ENCODE measurements at places on chromosomes 6 and 20.
A peak's percentile ranks its signal among the peaks of the same experiment; 100 is the strongest.

- DNase-seq = no peak
These were observed 289.9 kb downstream of the KIF16B start for GRCh38 chr20:16283307-16283706.

GRCh38 chr6:3117912-3118352, 579 bp upstream of the BPHL start:
- DNase-seq = no peak

DNA sequence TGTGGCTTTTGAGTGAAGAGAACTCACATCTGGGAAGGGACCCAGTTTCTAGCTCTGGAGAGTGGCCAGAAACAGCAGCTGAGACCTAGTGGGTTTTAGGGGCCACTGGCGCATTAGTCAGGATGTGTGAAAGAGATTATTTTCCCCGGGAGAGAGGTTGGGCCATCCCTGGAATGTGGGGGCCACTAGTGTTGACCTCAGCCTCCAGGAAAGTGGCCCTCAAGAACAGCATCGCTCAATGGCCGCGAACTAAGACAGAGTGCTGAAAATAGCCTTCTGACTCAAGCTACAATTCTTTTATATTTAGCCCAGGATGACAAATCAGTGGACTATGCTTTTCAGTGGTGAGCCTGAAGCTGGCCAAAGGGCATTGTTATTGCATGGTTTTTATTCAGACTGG, 210.4 kb upstream of the RNF24 start:
- no peak for DNase-seq

DNA sequence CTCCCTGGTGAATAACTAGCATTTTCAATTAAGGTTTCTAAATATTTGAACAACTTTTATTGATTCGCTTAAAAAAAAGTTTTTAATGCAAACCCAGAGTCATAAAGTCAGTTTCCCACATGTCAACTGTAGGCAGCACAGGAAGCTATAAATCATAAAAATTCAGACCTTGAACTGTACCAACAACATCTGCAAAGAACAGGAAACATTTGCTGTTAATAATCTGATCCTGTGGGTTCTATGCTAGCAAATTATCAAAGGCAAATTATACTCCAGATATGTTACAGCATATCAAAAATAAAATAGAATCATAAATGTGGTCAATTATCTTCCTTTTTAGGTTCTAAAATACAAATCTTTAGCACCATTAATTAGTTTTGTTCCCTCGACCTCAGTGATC, 16.6 kb upstream of the MAP7 start:
- DNase-seq = peak; percentile 87

DNA sequence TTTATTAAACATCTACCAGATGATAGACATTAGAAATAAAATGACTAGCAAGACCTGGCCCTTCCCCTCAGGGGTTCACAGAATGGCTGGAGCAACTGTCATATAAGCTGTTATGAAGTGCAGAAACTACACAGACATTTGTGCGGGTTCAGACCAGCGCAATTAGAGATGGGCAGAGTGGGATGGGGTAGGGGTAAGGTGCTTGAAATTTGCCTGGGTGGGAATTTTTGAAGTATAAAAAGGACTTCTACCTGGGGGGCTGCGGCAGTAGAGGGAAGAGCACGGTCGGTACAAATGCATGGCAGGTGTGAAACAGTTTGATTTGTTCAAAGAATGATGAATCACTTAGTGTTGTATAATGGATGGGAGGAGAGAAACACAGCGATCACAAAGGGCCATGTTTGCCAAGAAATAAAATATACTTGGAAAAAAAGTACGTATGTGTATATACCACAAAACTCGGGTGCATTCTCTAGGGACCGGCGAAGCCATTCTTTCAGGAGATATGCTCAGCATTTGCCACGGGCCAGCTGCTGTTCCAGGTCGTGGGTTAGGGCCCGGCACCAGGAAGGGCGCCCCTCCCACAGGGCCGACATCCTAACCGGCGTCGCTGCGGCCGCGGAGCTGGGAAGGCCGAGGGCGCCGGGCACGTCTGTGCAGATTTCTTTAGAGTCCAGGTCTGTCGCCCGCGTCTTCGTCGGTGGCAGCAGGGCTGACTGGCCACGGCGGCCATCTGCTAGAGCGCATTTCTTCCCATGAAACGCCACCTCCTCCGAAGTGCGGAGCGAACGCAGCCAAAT, 809 bp upstream of the NOL7 start:
- DNase-seq = peak; percentile 66

- peak; percentile 50 for DNase-seq
These were observed 658 bp downstream of the RIN2 start for GRCh38 chr20:19758501-19759331.

GRCh38 chr20:4153661-4154238, 138.4 kb upstream of the RNF24 start:
- no peak for DNase-seq

DNA sequence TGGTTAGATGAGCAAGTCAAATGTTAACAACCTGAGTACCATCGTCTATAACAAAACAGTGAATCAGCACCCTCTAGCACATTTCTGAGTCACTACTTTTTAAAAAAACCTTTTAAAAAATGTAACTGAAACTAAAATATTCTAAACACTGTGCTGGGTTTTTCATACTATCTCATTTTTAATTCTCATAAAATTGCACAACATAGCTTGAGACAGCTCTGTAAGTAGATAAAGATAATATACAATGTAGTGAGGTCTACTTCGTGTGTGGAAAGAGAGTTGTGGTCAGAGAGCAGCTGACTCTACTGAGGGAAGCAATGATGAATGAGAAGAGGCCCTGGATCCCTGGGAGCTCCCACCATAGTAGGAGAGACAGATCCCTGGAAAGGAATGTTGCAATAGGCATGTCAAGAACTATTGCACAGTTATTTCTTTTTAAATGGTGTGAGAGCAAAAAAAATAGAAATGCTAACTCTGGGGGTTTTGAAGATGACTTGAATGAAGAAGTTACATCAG, 13.6 kb upstream of the CALHM6 start:
- DNase-seq = peak; percentile 83

- DNase-seq = no peak
These were observed 26.1 kb downstream of the PTPN1 start for GRCh38 chr20:50536333-50536732.

DNA sequence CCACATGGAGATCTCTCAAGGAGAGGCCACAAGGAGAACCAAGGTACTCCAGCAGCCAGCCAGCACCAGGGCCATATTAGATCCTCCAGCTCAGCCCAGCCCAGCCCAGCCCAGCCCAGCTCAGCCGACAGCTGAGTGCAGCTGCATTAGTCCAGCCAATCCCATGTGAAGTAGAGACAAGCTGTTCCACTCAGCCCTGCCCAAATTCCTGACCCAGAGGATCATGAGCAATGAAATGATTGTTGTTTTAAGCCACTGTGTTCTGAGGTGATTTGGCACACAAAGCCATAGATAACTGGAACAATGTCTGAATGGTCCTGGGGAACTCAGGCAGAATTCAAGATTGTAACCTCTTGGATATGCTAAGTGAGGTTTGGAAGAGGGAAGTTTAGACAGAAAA, 59.5 kb upstream of the BMP2 start:
- no peak for DNase-seq

DNA sequence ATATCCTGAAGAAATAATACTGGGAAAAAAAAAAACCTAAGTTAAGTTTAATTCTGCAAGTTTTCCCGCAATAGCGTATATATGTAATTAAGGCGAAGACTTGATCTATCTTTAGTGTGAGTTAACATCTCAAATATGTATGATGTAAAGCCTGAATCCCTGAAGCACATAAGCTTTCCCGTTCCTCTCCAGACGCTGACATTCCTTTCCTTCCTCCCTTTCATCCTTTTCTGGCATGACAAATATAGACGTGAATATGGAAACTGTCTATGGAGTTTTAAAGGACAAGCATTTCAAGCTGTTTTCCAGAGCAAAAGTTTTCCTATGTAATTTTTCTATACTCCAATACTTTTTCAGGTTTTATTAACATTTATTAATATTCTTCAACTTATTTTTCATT, 637.0 kb downstream of the COL12A1 start:
- DNase-seq = no peak

- DNase-seq = peak; percentile 74
These were observed 69.4 kb downstream of the SNX9 start for GRCh38 chr6:157892363-157892877.

GRCh38 chr6:66638099-66638498, 931.1 kb upstream of the EYS start:
- DNase-seq = no peak

DNA sequence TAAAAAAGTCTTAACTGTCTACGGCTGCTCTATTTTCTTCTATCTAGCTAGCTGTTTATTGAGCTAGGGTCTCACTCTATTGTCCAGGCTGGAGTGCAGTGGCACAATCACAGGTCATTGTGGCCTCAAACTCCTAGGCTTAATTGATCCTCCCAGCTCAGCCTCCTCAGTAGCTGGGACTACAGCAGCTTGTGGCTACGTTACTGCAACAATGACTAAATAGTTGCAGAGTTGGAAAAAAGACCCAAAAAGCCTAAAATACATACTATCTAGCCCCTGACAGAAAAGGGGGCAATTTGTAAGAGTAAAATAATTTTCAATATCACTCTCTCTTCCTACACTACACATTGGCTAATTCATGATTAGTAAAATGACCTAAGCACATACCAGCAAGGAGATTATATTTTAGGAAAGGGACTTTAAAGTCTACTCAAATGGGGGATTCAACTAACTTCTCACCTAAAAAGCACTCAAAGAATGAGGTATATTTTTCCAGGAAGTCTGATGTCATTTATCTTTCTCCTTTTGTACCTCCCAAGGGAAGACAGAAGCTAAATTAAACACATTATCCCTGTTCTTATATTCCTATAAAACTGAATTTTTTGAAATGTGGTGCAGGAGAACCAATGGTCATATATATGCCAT, 82.8 kb downstream of the ZMYND8 start:
- DNase-seq = no peak

- DNase-seq = peak; percentile 25
These were observed 64.2 kb downstream of the SLC2A10 start for GRCh38 chr20:46773680-46774079.

GRCh38 chr6:168778201-168778600, 337.2 kb downstream of the SMOC2 start:
- no peak for DNase-seq

DNA sequence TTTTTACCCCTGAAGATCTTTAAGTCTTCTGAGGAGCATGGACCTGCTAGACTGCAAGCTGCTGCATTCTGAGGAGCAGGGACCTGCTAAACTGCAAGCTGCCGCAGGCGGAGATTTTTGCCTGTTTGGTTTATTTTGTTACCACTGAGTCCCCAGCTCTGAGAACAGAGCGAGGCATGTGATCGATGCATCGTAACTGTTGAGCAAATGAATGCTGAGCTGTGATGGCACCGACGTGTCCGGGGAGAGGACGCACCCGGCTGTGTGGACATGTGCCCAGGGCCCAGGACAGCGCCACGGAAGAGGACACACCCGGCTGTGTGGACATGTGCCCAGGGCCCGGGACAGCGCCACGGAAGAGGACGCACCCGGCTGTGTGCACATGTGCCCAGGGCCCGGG, 24.2 kb downstream of the DNAJC5 start:
- DNase-seq = no peak

GRCh38 chr6:36329798-36330291, 6.8 kb downstream of the BNIP5 start:
- DNase-seq = no peak

GRCh38 chr6:1336246-1336843, 24.4 kb downstream of the FOXQ1 start:
- DNase-seq = no peak

DNA sequence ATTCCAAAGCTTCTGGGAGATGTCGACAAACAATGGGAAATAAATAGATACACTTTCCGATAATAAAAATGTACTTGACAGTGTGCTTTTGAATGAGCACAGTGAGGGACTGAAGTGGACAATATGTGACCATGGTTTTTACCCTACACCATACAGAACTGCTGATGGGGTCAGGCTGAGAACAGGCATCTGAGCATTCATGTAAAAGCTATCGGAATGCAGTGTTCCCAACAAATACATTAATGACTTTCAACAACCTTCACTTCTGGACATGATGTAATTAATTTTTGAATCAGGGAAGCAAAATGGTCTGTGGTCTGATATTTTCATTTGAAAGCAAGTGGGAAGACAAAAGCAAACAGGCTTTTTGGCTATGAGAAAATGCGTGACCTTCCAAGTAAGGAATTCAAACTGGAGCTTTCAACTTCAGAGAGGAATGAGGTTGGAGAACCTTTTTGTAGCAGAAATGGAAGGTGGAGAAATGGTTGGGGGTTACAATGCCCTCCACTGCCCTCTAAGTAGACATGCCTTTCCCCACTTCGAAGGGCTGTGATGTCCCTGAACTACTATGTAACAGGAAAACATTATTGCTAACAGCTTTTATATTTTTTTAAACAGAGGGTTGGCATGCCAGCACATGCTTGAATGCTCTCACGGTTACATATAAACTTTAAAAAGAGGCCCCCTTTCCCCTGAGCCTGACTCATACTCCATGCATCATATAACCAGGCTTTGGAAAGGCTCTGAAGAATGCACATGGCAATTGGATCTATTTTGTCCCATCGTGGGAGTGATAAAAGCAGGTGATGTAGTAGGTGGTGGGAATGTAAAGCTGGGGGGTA, 203.5 kb upstream of the CITED2 start:
- DNase-seq = no peak

DNA sequence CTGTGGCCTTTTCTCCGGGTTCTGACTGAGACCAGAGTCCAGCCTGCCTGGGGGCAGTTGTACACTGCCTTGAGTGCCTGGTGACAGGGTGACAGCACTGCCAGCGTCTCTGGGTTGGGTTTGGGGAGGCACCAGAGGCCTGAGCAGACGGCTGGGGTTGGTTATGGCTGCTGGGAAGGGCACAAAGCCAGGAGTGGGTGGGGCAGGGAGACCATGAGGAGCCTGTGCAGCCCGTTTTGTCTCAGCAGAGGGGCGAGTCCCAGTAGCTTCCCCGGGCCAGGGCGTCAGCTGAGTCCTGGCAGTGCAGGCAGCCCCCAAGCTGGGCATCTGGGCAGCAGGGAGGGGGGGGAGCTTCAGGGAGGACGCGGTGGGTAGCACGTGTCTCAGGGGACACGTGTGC, 15.3 kb upstream of the SULF2 start:
- DNase-seq = no peak

- no peak for DNase-seq
These were observed 12.5 kb upstream of the POU3F2 start for GRCh38 chr6:98821756-98822405.

DNA sequence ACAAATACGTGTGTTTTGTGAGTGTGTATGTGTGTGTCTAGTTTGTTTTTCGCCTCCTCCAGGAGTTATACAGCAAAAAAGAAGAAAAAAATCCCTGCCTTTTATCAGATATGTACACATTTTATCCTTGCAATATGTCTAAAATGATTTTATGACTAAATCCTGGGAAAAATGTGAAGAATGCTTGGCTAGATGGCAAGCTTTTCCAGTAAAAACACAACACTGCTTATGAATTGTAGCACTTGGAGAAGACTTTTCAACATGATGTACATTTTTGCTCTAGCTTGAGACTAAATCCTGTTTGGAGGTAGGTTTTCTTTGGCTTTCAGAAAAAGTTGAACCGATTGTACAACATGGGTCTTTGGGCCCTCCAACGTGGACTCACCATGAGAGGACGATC, 160.2 kb downstream of the GMPR start:
- DNase-seq = no peak

GRCh38 chr20:3471397-3472021, 691 bp downstream of the ATRN start:
- peak; percentile 20 for DNase-seq

All from hematopoietic multipotent progenitor cell treated with erythropoietin and hydrocortisone succinate and interleukin-3 and kit ligand, for 4 days (in vitro differentiated cells).